ENCODE measurements at places on chromosomes 16 and 17. TPM values are rescaled to one million over a fixed set of nuclear protein-coding genes. Genes with fewer than 3 reads are reported as not detected.

The C17orf67 gene
- 1.2 TPM for total RNA-seq

DNA sequence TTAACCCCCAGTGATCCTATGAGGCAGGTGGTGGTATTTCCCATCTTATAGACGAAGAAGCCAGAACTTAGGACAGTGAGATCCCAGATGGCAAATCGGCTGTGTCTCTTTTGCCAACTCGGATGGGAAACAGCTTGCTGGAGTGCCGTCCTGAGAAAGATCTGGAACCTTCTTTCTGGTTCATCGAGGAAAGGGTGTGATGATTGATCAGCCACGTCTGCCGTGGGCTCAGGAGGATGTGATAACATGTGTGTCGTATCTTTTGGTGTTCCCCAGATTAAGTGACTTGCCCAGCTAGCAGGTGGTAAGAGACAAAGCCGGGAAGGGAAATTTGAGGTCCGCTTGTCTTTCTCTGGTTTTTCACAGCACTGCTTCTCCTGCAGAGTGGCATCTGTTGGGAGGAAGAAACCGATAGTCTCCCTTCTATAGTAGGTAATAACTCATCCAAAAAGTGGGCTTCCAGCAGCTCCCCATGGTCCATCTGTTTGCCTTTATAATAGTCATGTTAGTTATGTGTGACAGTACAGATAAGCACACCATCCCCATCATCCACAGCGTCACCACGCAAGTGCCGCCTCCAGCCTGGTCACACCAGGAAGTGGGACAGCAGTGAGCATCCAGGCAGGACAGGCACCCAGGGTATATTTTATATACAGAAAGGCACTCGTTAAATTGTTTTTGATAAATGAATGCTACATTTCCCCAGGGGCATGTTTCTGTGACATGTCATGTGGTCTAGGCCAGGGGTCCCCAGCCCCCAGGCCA lies 175.5 kb downstream of the KATNIP start:
- no peak for DNase-seq

DNA sequence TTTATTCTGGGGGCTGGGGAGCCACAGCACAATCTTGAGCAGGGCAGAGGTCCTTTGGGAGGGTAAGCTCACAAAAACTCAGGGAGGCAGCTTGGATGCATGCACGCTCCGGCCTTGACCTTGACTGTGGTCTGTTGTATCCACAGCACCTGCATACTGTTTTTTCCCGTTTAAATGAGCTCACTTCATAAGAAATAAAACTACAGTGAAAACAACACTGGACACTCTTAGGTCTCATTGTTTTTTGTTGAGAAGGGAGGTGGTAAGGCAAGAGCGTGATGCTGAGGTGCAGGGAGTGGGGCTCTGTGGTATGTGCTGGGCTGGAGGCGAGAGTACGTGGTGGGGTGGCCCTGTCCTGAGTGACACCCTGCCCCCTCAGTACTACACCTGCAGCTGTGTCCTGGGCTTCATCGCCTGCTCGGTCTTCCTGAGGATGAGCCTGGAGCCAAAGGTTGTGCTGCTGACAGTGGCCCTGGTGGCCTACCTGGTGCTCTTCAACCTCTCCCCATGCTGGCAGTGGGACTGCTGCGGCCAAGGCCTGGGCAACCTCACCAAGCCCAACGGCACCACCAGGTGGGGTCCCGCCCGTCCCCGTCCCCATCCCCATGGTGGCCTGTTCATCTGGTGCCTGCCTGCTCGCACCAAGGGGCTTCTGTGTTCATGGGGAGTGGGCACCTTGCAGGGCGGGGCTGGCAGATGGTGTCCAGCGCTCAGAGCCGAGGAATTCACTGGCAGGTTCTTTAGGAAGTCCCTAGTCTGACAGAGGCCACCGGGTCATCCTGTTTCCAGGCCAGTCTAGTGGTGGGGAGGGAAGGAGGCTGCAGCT lies 44.2 kb downstream of the ADCY7 start:
- DNase-seq, result no peak

DNA sequence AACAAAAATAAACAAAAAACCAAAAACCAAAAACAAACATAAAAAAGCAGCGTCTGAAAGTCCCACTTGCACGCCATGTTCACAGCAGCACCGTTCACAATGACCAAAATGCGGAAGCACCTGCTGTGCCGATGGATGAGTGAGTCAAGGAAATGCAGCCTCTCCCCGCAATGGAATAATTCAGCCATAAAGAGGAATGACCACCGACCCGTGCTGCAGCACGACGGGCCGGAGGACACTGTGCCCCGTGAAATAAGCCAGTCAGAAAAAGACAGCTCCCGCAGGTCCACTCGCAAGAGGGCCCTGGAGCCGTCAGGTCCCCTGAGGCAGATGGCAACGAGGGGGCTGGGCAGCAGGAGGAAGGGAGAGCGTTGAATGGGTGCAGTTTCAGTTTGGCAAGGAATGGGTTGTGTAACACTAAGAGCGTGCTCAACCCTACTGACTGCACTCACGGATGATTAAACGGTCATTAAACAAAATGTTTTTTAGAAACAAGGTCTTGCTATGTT lies 5.1 kb downstream of the CLCN7 start:
- DNase-seq, result no peak

The KRT23 gene
- not detected for total RNA-seq

- no peak for DNase-seq
Measured at GRCh38 chr16:74635303-74635702, 28.4 kb upstream of the GLG1 start.

All from glomerular endothelial cell (primary cell).